ENCODE measurements at places on chromosomes 6 and 20.

- no peak for DNase-seq
These were observed 61.7 kb upstream of the ZMYND8 start for GRCh38 chr20:47418069-47418757.

DNA sequence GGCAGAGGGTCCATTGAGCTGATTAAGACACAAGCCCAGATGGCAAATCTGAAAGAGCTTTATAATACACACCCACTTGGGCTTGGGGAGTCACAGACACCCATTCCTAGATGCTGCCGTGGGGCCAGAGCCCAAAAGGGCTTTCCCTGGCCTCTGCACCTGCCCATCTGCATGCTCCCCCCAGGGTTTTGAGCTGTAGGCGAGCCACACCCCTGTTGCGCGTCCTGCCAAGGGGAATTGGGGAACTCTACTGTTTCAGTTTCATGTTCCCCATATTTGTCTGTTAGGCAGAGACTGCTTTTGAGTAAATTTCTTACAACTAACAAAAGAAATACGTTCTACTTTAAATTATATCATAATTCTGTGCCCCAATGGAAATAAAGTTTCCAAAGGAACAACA lies 52.9 kb upstream of the FNDC1 start:
- no peak for DNase-seq

DNA sequence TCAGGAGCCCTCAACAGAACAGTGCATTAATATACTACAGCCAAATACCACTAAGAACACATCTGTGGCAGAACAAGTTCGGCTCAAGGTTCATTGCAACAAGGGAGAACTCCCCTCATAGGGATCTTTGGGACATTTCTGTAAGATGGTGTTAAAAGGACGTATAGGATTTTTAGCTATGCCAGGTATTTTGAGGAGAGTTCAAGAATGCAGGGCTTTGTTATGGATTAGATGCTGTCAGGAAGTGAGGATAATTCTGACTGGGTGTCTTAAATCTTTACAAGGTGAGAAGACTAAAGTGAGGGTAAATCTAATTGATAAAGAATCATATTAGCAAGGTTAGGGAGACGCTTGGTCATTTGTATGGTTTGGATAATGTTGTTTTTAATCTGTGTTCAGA lies 83.7 kb upstream of the AHI1 start:
- DNase-seq, result no peak

GRCh38 chr20:64035933-64036345 lies at the start of gene C20orf204:
C20orf204 (plus strand) TSS chr20:64036182; CDS start chr20:64036324, 142 bp downstream.
- DNase-seq, result no peak

DNA sequence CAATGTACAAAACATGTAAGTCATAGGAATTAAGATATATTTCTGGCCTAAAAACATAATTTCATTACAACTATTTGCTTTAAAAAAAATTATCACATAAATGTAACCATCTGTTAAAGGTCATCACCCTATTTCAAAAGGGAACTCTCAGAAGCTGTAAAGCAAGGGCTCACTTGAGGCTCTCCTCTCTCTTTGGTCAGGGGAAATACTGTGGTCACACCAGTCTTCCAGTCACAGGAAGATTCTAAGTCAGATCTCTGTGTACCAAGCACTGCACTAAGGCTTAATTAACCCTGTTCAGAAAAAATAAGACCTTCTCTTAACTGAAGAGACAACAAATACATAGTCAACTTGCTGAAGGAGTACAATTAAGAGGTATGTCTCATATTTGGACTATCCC lies 75.6 kb downstream of the MMS22L start:
- no peak for DNase-seq

DNA sequence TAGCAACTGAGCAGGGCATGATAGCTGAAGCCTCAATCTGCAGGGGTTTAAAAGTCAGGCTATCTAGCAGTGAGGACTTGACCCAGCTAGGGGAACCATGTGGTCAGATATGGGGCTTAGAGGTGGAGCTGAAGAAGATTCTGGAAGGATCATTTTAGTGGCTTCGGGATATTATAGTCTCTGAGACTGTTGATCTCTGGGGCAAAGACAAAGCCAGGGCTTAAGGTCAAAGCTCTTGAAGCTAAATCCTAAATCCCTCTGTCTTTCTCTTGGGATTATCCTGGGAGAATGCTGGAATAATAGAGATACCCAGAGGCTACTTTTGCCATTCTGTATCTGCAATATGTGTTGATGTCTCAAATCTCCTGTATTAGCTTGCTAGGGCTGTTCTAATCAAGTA lies 132.2 kb downstream of the DHX35 start:
- DNase-seq, result no peak

- no peak for DNase-seq
These were observed 90.9 kb upstream of the GRIK2 start for GRCh38 chr6:101302593-101302992.

DNA sequence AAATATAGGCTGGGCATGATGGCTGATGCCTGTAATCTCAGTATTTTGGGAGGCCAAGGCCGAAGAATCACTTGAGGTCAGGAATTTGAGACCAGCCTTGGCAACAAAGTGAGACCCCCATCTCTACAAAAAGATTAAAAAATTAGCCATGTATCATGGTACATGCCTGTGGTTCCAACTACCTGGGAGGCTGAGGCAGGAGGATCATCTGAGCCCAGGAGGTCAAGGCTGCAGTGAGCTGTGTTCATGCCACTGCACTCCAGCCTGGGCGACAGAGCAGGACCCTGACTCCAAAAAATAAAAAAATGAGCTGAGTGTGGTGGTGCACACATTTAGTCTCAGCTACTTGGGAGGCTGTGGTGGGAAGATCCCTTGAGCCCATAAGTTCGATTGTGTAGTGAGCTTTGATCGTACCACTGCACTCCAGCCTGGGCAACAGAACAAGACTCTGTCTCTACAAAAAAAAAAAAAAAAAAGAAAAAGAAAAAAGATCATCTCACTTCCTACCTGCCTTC lies 10.1 kb upstream of the GUCA1B start:
- DNase-seq, result no peak

All from hematopoietic multipotent progenitor cell treated with erythropoietin and hydrocortisone succinate and interleukin-3 and kit ligand, for 17 days (in vitro differentiated cells).